ENCODE measurements at places on chromosomes 5 and 9.

DNA sequence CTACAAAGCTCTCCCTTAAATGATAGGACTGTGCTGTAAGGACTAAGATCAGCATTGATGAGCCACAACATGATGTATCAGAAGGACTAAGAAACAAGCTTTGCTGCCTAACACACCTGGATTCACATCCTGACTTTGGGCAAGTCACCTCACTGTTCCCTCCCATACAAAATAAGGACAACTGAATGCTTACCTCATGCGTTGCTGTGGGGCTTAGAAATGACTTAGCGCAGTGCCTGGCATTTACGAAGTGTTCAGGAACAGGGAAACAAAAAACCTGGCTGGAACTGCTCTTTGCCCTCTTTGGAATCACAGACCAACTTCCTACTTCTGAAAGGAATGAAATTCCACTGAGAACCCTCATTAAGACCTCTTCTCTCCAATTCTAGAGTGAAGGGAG is 113.7 kb downstream of the BAAT start:
- DNase-seq = no peak

DNA sequence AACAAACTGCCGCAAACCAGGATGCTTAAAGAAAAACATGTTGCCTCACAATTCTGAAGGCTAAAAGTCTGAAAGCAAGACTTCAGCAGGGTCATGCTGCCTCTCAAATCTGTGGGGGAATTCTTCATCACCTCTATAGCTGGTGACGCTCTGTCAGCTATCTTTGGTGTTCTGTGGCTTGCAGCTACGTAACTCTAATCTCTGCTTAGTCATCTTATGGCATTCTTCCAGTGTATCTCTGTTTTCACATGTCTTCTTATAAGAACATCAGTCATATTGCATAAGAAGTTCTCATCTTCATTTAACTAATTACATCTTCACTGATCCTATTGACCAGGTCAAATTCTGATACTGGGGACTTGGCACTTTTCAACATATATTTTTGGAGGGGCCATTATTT is 243.0 kb downstream of the CDH10 start:
- DNase-seq = no peak

DNA sequence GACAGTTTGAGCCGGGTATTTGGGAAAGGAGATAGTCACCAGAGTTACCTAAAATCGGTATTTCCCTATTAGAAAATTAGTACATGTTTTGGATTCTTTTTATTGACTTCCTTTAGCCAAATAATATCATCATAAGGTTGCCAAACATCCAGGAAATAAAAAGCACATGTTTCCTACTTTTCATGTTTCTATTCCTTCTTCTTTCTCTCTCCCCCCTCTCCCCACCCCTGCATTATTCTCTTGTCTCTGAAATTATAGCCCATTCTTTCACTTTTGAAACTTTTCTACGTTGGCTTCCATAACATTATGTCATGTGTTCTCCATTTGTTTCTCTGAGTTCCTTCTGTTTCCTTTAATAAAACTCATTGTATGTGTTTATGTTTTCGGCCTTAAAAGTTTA is 161.9 kb downstream of the ALDH1A1 start:
- DNase-seq = no peak

DNA sequence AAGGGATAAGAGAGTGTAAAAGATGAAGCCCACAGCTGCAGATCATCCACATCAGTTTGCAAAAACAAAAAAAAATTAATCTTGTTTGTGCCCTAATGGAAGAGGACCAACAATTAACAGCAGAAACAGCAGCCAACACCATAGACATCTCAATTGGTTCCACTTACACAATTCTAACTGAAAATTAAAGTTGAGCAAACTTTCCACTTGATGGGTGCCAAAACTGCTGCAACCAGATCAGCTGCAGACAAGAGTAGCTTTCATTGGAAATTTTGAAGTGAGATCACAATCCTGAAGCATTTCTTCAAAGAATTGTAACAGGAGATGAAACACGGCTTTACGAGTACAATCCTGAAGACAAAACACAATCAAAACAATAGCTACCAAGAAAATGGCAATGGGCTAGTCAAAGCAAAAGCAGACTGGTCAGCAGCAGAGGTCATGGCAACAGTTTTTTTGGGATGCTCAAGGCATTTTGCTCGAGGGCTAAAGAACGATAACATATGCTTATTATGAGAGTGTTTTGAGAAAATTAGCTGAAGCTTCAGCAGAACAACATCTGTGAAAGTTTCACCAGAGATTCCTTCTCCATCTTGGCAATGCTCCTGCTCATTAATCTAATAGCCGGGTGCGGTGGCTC is 4.1 kb upstream of the RBM27 start:
- no peak for DNase-seq

DNA sequence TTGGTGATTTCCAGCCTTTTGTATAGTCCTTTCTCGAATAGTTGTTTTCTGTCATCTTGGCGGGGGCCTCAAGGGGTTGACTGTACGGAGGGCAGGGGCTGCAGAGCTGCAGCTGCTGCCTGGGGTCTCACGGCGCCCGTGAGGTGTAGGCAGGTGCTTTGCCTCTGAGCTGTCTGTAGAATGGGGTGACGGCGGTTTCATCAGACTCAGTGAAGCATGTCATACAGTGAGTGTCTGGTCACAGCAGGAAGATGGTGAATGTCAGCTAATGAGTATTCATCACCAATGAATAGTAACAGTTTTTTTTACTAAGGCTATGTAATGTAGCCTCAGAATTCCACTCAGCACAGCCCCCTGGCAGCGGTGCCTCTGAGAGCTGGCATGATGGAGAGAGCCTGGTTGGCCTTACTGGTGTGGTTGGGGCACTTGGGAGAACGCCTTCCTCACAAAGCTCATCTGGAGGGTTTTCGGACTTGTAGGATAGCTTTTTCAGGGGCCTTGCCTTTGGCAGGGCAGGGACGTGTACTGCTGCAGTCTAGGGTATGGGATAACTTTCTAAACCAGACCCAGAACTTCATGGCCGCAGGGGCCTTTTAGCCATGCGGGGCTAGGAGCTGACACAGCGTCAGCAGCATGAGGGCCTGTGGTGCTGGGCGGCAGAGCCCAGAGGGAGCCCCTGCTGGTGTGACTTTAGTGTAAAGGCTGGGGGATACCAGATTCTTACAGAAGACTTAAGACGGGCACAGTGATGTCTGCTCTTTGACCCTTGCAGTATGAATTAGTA is 15.0 kb downstream of the TENT4A start:
- DNase-seq = no peak

GRCh38 chr5:143481697-143482531 is 78.4 kb upstream of the NR3C1 start:
- DNase-seq = no peak

Data from activated T-helper 1 cell treated with Interleukin-2 at 50 U/mL for 16 hours (primary cell).